ENCODE measurements at places on chromosomes 6 and 20. TPM values are rescaled to one million over a fixed set of nuclear protein-coding genes. Genes with fewer than 3 reads are reported as not detected.

CUL9 gene
- 14.1 TPM for total RNA-seq

ERVFRD-1 gene
- total RNA-seq, result not detected

DNA sequence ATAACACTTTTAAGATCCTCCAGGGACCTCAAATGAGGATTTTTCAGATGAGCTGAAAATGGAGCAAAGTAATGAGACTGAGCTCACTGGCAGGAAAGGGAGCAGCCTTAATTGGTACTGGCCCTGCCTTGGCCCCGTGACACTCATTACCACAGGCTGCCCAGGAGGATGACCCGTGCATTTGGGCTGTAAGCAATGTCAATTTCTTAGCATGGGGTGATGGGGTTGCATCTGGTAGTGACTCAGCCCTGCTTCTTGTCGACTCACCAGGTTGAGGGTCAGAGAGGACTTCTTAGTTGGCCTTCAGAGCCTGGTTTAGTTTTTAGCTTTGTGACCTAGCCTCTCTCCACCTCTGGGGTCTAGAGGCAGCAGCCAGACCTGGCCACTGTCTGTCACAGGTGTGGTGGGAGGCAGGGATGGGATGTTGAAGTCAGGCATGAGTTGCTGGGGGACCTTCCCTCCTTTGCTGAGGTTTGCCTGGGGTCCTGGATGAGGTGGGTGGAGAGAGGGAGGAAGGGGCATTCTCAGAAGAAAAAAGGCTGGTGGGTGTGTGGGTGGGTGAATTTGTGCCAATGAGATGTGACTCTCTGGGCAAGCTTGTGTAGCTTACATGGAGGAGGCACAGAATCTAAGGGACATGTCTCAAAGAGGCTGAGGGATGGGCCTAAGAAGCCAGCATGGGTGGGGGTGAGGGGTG is 25.9 kb upstream of the EPB41L1 start:
- no peaks in the 10 kb centered on the region for H3K27me3 ChIP-seq
- no peak overlapping the region for H3K4me3 ChIP-seq
- no peak for DNase-seq
- no peak overlapping the region for H3K27ac ChIP-seq

PACRG gene
- 0.30 TPM for total RNA-seq

DNA sequence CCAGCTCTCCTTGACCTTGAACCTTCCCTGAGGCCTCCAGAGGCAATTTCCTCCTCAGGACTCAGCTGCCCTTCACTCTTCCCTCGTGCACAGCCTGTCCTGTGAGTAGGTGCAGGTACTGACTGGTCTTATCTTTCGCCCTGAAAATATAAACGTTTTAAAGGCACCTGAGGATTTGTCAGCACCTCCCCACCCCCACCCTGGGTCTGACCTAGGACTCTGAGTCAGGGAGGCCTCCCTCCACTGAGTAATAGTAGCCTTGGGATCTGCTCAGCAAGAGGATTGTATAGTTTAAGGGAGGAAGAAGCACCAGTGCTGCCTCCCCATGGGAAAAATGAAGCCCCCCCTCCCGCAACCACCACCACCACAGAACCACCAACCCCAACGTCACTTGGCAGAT is 54.6 kb downstream of the PPARD start:
- H3K27me3 ChIP-seq, result no peaks in the 10 kb centered on the region
- H3K36me3 ChIP-seq, result no peaks in the 10 kb centered on the region
- H3K27ac ChIP-seq, result no peak overlapping the region
- no peaks in the 10 kb centered on the region for H3K4me1 ChIP-seq
- DNase-seq, result no peak

DNA sequence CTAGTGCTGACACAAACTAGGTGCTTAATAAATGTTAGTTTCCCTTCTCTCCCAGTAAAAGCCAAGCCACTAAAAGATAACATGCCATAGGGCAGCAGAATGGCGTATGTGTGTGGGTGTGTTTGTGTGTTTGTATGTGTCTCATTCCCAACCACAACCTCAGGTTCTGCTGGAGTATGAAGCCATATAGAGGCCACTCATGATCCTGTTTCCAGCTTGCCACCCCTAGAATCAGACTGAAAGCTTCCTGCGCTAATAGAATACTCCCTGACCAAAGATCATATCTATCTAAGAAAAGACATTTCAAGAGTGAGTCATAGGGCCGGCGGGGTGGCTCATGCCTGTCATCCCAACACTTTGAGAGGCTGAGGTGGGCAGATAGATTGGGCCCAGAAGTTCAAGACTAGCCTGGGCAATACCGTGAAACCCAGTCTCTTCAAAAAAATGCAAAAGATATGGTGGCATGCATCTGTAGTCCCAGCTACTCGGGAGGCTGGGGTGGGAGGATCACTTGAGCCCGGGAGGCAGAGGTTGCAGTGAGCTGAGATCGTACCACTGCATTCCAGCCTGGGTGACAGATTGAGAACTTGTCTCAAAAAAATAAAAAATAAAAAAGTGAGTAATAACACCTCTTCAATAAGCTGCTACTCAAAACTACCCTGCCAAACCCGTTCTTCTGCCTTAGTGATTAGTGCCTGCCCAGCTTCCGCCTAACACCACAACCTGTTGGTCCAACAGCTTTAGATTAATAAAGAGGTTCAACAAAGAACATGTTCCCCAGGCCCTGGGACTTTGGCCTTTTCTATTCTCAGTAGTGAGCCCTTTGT is 11.8 kb upstream of the SNRPC start:
- no peak overlapping the region for H3K27ac ChIP-seq
- no peak for DNase-seq
- H3K4me1 ChIP-seq, result no peaks in the 10 kb centered on the region
- H3K36me3 ChIP-seq, result no peaks in the 10 kb centered on the region
- no peaks in the 10 kb centered on the region for H3K27me3 ChIP-seq

R3HDML gene
- total RNA-seq, result not detected

DNA sequence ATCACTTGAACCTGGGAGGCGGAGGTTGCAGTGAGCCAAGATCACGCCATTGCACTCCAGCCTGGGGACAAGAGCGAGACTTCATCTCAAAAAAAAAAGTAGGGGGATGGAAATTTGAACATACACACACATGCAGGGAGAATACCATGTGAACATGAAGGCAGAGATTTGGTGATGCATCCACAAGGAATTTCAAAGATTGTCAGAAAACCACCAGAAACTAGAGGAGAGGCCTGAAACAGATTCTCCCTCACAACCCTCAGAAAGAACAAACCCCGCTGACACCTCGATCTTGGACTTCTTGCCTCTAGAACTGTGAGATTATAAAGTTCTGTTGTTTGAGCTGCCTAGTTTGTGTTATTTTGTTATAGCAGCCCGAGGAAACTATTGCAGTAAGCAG is 125.5 kb downstream of the GPX5 start:
- no peak for DNase-seq
- no peak overlapping the region for H3K27ac ChIP-seq
- no peaks in the 10 kb centered on the region for H3K36me3 ChIP-seq
- H3K4me1 ChIP-seq, result no peaks in the 10 kb centered on the region

- H3K27ac ChIP-seq, result no peak overlapping the region
- no peaks in the 10 kb centered on the region for H3K4me1 ChIP-seq
- H3K36me3 ChIP-seq, result no peaks in the 10 kb centered on the region
- no peaks in the 10 kb centered on the region for H3K27me3 ChIP-seq
- no peak overlapping the region for H3K4me3 ChIP-seq
- DNase-seq, result no peak
Observed at GRCh38 chr6:105803442-105803841, 282.7 kb upstream of the PRDM1 start.

DNA sequence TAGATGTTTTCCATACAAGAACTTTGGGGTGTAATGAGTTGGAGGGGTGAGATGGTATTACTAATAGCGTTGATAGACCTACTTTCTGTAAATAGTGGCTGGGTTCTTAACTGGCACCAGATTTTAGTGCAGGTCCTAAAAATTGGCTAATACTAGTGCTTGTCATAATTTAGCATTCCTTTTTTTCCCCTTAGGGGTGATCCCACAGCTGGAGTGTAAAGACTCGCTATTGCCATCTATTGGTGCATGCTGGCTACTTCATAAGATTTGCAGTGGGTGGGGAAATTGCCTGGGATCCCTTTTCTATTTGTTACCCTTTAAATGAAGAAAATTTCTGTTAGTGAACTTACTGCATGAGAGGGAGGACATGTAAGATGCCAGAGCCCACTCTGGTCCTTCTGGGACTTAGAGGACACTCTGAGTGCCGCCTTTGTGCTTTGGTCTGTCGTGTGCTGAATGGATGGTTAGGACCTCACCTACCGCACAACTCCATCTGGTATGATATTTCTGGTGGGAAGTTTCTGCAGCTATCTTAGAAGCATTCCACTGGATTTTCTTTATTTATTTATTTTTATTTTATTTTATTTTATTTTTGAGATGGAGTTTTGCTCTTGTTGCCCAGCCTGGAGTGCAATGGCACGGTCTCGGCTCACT is 195.5 kb downstream of the JARID2 start:
- DNase-seq, result peak; percentile 69
- H3K4me3 ChIP-seq, result no peak overlapping the region
- H3K27ac ChIP-seq, result no peak overlapping the region
- no peaks in the 10 kb centered on the region for H3K27me3 ChIP-seq

DNA sequence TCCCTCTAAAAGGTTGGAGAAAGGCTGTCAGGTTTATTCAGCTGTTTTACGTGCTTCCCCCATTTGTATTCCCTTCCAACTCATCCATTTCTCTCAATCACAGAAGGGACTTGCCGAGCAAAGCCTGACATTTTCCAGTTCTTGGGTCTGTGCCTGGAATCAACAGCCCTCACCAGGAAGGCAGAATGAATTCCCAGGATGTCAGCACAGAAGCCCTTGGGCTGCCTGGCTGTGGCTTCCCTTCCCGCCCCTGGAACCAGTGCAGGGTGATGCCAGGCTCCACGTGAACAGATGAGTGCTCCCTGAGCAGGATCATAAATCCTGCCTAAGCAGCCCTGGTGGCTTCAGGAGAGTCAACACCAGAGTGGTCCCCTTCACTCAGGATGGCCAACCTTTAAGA is 86.1 kb upstream of the CD83 start:
- H3K4me1 ChIP-seq, result peaks cover 8% of the 10 kb centered on the region
- H3K36me3 ChIP-seq, result no peaks in the 10 kb centered on the region
- no peaks in the 10 kb centered on the region for H3K27me3 ChIP-seq
- H3K4me3 ChIP-seq, result no peak overlapping the region

DNA sequence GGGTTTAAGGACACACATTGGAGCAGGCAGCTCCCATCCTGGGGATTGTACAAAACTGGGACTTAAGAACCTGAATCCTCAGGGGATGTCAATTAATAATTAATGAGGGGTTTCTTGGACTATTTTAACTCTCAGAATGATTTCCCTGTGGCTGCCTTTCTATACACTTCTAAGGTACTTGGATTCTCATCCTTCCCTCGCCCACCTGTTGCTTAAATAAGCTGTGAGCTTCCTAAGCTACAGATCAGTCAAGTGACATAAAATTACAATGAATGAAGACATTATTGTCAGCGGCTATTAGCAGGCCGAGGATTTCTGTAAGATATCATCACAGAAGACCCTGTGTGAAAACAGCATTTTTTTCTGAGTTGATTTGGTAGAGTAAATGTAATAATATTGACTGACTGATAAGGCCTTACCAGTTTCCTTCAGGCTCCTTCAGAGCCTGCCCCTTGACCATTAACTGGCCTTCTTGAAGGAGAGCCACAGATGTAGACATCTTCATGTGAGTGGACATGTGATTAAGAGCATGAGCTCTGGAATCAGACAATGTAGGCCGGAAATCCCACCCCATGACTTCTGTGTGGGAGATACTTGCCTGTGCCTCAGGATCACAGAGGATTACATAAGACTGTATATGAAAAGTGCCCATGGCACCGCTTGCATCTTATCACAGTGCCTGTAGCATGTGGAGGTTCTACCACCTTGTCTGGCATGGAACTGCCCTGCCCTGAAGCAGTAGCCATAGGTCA is 101.7 kb downstream of the TULP4 start:
- no peak for DNase-seq
- no peak overlapping the region for H3K27ac ChIP-seq
- H3K4me3 ChIP-seq, result no peak overlapping the region
- H3K27me3 ChIP-seq, result no peaks in the 10 kb centered on the region
- no peaks in the 10 kb centered on the region for H3K36me3 ChIP-seq
- H3K4me1 ChIP-seq, result peaks cover under 1% of the 10 kb centered on the region

GRCh38 chr6:140316966-140317365 is 942.5 kb upstream of the CITED2 start:
- H3K27me3 ChIP-seq, result no peaks in the 10 kb centered on the region
- H3K4me3 ChIP-seq, result no peak overlapping the region
- no peaks in the 10 kb centered on the region for H3K36me3 ChIP-seq
- DNase-seq, result no peak
- H3K27ac ChIP-seq, result no peak overlapping the region

- H3K27ac ChIP-seq, result no peak overlapping the region
- H3K36me3 ChIP-seq, result no peaks in the 10 kb centered on the region
- H3K27me3 ChIP-seq, result no peaks in the 10 kb centered on the region
- H3K4me3 ChIP-seq, result no peak overlapping the region
- peaks cover 9% of the 10 kb centered on the region for H3K4me1 ChIP-seq
- no peak for DNase-seq
Observed at GRCh38 chr20:35451295-35451694, 4.1 kb upstream of the CEP250 start.

DNA sequence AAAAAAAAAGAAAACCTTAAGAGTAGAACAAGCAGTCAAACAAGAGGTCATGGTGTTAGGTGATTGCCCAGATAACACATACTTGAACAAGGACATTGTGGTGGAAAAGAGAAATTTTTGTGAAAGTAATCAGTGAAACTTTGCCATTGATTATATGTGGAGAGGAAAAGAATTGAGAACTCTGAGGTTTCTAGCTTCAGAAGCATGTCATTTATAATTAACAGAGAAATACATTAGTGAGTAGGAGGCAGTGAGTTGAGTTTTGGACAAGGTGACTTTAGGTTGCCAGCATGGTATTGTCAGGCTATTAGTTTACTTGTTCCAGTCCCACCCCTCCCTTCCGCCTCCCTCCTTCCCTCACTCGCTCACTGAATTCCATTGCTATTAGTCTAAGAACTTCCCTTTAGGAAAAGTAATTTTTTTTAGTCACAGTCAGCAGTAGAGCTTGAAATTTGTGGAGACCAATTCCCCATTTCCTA is 17.2 kb downstream of the TAB2 start:
- no peaks in the 10 kb centered on the region for H3K27me3 ChIP-seq
- no peak overlapping the region for H3K27ac ChIP-seq
- H3K4me3 ChIP-seq, result no peak overlapping the region
- H3K4me1 ChIP-seq, result peaks cover 55% of the 10 kb centered on the region
- no peak for DNase-seq

DNA sequence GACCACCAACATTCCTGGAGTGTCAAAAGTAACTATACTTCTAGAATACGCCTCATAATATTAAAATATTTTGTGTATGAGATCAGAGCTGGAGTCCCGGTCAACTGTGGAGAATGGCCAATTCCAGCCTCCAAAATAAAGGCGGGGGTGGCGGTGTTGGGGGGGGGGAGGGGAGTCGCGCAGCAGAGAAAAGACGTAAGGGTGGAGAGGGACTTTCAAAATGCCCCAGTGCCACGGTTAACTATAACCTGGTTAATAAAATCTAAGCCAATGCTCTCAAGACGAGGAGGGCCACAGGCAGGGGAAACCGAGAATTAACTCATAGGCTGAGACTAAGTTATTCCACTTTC is 1.3 kb downstream of the NUP153 start:
- H3K4me1 ChIP-seq, result no peaks in the 10 kb centered on the region
- H3K27me3 ChIP-seq, result no peaks in the 10 kb centered on the region
- H3K4me3 ChIP-seq, result peak overlapping the region; percentile 69
- H3K27ac ChIP-seq, result peak overlapping the region; percentile 94
- no peaks in the 10 kb centered on the region for H3K36me3 ChIP-seq
- DNase-seq, result no peak
